Activated T-cell treated with anti-CD3 and anti-CD28 coated beads, Interleukin-2, amount 50 U/mL, for 24 hours (primary cell): ENCODE measurements at places on chromosomes 7 and 10.
A peak's percentile ranks its signal among the peaks of the same experiment; 100 is the strongest.

- DNase-seq: peak; percentile 39
These were observed 4.2 kb downstream of the MKX start for GRCh38 chr10:27741173-27742091.

DNA sequence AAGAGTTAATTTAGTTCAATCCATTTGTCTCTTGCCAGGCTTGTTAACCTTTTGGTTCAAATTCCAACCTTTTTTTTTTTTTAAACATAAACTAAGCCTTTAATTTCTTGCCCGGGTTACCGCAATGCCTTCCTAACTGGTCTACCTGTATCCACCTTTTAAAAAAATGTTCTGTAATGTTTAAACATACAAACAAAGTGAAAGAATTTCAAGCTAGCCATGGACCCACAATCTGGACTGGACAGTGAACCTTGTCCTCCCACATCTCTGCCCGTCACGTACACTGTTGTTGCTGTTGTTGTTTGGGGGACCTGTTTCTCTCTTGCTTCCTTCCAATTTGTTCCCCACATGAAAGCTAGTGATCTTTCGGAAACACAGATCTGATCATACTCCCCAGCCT lies 724.7 kb upstream of the AUTS2 start:
- no peak for DNase-seq

DNA sequence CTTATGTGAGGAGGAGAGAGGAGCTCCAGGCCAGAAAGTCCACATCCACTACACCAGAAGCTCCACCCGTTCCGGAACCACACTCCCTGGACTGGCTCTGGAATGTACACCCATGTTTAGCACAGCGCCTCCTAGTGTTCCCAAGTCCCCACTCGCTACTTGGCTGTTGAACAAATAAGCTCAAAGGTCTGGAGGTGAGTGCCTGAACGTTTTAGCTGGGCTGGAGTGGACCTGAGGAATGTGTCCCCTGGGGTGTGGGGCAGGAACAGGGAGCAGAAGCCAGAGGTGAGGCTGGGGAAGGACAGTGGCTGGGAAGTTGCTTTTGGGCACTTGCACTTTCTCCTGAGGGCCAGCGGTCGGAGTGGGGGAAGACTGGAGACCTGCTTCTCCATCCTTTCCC lies 164.1 kb upstream of the CDCA7L start:
- no peak for DNase-seq

DNA sequence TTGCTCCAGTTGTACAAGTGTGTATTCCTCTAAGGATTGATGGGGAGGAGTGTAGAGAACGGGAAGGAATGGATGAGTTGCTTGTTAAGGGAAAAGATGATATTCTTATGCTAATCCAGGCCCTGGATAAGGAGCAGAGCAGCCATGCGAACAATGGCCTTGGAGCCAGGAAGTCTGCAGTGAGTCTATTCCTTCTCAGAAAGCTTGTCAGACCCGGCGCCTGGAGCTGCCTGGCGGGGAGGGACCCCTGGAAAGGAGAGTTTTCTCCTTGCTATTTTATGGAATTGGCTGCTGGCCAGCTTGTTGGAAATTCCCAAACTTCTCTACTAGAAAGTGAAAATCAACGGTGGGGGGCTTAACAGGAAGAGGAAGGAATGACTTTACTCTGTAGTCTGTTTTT lies 89.1 kb downstream of the MMRN2 start:
- no peak for DNase-seq
